ENCODE measurements at places on chromosomes 13 and 19. TPM values are rescaled to one million over a fixed set of nuclear protein-coding genes. Genes with fewer than 3 reads are reported as not detected.

The RUVBL2 gene
- total RNA-seq, result 195 TPM

DNA sequence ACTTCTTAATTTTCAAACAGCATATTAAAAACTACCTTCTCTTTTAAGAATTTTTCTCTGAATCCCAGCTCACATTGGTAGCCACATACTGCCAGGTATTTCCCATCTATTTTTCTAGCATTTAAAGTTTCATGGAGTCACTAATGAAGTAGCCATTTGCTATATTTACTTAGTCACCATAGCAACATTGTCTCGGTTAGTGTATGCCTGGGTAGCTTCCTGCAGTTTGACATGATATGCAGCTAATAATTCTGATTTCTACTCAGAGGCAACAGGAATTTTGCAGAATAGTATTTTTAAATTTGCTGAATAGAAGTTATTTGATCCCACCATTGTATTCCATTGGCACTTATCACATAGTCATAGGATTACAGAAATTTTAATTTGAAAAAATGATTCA lies 30.9 kb upstream of the KCTD4 start:
- no peak for DNase-seq

- no peak for DNase-seq
These were observed 837.0 kb downstream of the DIAPH3 start for GRCh38 chr13:59326717-59327116.

DNA sequence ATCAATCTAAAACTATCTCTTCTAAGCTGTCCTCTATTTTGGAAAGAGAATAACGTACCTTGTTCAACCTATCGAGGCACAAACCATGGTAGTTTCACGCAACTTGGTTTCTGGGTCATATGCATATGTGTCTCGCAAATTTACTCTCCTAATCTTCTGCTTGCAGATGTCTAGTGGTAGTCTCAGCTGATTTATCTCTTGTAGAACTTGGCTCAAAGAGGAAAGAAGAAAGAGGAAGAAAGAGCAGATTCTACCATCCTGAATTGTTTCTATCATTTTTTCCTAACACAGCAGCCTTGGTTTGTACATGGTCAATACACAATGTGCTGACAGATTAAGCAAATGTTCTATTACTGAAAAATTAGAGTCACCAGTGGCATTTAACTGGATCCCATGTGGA lies 282.3 kb downstream of the SPRY2 start:
- no peak for DNase-seq

DNA sequence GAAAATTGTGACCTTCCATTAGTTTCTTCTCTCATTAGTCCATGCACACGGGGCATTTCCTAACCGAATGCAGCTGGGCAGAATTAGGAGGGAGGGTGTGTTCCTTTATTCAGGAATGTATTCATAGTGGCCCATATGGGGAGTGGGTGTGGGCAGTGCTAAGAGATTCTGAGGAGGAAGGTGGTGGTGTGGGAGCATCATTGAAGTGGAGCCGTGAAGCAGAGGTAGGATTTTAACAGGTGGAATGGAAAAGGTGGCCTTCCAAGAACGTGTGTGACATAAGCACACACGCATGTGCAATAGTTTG lies 134.2 kb downstream of the MTUS2 start:
- DNase-seq, result no peak

GRCh38 chr19:46882034-46882433 lies 21.2 kb downstream of the ARHGAP35 start:
- no peak for DNase-seq

GRCh38 chr19:18612051-18612771 lies 459 bp upstream of the TMEM59L start:
- no peak for DNase-seq

DNA sequence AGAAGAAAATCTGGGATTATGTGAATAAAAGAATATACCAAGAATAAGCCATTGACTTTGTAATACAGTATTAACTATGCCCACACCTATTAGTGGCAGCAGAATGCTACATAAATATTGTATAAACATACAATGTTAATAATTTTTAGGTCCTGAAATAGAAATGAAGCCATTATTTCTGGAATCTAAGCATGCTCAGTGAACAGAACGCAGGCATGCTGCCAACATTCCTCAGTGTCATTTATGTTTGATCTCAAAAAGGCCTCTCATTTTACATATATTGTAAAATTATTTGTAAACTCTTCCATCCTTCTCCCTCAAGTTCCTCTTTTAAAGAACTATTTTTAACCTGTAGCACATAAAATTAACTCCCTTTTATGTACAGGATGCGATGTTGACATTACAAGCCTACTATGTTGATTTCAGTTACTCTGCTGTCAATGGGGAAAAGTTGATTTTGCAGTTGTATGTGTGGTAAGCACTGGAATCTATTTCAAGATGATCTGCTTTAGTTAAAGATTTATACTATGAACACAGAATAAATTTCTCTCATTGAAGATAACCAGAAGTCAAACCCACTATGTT lies 118.8 kb downstream of the VWA8 start:
- DNase-seq, result no peak

DNA sequence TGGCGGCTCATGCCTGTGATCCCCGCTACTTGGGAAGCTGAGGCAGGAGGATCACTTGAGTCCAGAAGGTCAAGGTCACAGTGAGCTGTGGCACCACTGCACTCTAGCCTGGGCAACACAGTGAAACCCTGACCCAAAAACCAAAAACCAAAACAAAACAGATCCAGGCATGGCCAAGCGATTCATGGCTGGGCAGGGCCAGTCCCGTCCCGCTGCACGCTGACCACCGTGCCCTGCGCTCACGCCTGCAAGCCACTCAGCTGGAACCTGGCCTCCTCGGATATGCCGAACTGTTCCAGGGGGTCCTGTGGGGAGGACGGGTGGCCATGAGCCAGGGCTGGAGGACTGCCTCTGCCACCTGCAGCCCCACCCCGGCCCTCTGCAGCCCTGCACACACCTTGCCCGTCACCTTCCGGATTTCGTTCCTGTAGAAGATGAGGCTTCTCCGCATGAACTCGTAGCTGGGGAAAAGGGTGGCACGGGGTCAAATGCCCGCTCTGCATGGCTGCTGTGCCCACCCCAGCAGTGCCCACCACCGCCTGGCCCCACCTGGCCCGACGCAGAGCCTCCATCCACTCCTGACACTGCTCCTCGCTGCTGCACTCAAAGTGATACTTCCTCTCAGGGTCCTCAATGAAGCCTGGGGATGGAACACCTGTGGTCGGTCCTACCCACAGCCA lies 2.4 kb downstream of the PLEKHJ1 start:
- DNase-seq, result no peak

- DNase-seq, result peak; percentile 69
These were observed 39.3 kb downstream of the BRD4 start for GRCh38 chr19:15292847-15293582.

GRCh38 chr13:51479199-51479523 lies 26.3 kb upstream of the INTS6 start:
- no peak for DNase-seq

GRCh38 chr13:98246538-98247172 lies 69.6 kb upstream of the RNF113B start:
- DNase-seq, result no peak

The KATNAL1 gene
- total RNA-seq, result 7.5 TPM

The FAM187B gene
- not detected for total RNA-seq

The SLC10A2 gene
- total RNA-seq, result not detected

DNA sequence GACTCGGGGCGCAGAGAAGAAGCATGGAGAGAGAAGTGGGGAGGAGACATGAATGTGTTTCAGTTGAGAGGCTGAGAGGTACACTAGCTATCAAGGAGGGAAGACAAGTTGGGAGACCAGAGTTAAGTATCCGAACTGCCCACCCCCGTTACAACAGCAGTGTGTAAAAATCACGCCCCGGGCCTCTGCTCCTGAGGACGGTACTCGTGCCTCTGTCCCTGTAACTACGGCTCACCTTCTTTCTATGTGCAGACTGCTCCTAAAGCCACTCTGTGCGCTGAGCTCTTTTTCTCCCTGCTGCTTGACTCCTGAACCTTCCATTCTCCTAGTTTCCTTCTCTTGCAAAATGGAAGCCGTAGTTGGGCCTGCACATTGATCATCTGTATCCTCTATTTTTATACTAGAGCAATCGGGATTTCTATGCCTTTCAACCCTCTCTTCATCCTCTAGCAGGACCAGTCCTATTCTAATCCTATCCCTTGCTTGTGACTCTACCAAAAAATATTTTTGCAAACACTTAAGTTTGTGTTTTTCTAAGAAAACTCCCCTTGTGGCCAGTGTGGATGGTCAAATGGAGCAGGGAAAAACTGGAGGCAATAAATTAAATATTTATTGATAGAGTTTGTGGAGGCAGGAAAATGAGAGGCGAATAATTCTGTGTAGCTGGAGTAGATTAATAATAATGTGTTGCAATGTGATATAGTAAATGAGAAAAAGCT lies 569 bp downstream of the POLR1D start:
- DNase-seq, result no peak

DNA sequence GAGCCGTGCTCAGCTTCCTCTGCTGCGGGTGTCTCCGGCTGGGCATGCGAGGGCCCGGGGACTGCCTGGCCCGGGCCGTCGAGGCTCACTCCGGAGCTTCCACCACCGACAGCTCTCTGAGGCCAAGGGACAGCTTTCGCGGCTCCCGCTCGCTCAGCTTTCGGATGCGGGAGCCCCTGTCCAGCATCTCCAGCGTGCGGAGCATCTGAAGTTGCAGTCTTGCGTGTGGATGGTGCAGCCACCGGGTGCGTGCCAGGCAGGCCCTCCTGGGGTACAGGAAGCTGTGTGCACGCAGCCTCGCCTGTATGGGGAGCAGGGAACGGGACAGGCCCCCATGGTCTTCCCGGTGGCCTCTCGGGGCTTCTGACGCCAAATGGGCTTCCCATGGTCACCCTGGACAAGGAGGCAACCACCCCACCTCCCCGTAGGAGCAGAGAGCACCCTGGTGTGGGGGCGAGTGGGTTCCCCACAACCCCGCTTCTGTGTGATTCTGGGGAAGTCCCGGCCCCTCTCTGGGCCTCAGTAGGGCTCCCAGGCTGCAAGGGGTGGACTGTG lies 1.2 kb downstream of the S1PR4 start:
- peak; percentile 79 for DNase-seq

- DNase-seq, result no peak
These were observed 24.4 kb upstream of the SIAH3 start for GRCh38 chr13:45875951-45876350.

The ATP1A3 gene
- total RNA-seq, result 1.2 TPM

- no peak for DNase-seq
These were observed 4.0 kb downstream of the COL5A3 start for GRCh38 chr19:10006335-10006708.

DNA sequence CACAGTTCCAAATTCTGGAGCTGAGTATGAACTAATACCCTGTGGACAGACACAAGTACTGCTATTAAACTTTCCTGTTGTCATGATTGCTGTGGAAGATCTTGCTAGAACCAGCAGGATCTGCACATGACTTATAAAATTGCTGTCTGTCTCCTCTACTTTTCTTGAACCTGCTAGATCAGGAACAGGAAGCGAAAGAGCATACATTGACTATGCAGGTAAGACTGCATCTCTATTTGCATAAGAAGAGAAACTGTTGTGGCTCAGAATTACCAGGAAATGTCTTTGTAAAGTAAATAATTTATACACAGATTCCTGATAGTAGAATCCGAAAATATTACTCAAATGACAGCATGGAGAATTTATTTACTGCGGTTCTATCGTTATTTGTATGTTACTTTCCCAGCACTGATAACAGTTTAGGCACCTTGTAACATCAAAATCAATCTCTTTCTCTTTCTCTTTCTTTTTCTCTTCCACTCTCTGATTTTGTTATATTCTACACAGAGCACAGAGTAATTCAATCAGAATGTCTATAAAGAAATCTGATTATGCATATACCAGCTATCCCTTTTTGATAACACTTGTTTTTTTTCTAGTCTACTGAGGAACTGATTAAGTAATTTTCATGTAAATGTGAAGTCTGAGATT lies 226.5 kb downstream of the MYO16 start:
- no peak for DNase-seq

DNA sequence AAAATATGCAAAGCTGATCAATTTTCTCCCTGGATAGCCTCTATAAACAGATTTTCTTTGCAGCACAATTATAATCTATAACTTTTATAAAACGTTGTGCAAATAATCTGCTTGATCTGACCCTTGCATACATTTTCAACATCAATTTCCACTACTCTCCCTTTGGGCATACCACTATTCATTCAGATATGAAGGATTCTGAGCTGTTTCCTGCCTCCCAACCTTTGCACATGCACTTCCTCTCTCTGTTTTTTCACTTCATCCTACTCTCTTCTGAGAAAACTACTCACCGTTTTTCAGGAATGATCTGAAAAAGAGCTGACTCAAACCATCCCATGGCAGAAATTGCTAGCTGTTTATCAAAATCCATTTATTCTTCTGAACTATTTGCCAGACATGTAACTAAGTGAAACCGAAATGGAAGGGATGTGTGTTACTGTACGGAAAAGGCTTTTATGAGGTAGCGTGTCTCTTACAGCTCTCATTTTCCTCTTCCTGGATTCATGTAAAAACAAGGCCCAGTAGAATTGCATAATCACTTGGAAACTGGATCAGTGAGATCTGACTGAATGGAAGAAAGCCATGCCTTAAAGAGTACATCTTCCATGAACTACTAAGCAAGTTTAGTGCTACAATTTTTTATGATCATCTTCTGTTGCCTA lies 1447.3 kb upstream of the MIR17HG start:
- no peak for DNase-seq

DNA sequence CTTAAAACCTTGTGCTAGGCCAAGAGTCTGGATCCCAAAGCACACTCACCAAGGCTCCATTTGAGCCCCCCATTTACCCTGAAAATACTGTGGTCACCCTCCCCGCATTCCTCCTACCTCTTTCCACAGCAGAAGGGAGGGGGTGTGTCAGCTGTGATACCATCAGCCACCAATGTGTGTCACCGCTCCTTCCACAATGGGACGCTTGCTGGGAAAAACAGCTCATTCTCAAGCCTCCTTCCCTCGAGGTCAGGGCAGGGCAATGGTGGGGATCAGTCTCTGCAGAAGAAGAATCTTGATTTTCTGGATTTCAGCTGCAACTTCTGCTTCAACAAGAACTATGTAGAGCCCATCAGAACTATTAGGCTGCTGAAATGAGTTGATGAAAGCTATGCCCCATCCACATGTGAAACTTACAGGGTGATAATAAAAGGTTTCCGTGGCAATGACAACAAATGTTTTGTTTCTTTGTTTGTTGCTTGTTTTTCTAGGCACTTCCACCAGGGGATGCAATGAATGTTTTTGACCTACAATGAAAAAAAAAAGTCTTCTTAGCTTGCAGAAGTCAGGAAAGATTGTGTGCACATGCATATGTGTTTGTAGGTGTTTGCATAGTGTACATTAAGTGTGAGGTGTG lies 26.4 kb upstream of the ZNF507 start:
- no peak for DNase-seq

The CAPN12 gene
- 3.5 TPM for total RNA-seq

The RBM26 gene
- 96.6 TPM for total RNA-seq

GRCh38 chr19:38554676-38555141 lies 63.0 kb downstream of the MAP4K1 start:
- DNase-seq, result no peak

The UFM1 gene
- total RNA-seq, result 69.4 TPM

The ATXN8OS gene
- total RNA-seq, result not detected

The ZNF575 gene
- total RNA-seq, result 2.4 TPM

- DNase-seq, result no peak
These were observed 30.4 kb downstream of the RB1 start for GRCh38 chr13:48333976-48334375.
